ENCODE measurements at places on chromosomes 12 and 14.

- no peak for DNase-seq
Observed at GRCh38 chr12:7129287-7129871, 690 bp upstream of the RBP5 start.

DNA sequence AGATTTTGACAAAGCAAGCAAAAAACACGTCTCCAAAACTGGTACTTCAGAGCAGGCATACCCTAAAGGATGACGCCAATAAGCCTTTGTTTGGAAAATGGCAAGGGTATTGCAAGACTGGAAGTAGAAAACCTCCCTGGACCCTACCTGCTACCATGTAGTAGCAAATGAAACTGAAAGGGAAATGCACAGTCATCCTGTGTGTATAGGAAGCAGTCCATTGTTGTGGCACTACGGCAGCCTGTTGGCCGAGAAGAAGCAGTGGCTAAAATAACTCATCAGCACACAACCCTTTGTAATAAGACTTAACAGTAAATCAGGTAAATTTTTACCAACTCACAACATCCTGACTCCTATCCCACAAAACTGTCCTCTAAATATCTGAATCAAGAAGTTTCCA, 386.4 kb downstream of the RGS6 start:
- DNase-seq = no peak

DNA sequence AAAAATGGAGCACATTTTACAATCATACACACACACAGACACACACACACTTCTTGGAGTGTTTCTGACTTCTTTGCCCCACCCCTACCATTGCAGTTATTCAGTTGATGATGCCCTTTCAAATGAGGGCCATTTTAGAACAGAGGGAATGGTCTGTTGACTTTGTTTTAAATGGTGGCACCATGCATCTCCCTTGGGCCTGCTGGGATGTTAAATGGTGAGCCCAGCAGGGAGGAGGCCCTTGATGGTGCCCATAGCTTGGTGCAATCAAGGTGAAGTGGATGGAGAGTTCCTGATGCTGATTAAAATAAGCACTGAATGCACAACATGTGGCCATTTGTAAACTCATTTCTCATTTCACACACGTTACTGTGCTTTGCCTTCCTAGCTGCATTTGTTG, 13.3 kb downstream of the C12orf75 start:
- no peak for DNase-seq

DNA sequence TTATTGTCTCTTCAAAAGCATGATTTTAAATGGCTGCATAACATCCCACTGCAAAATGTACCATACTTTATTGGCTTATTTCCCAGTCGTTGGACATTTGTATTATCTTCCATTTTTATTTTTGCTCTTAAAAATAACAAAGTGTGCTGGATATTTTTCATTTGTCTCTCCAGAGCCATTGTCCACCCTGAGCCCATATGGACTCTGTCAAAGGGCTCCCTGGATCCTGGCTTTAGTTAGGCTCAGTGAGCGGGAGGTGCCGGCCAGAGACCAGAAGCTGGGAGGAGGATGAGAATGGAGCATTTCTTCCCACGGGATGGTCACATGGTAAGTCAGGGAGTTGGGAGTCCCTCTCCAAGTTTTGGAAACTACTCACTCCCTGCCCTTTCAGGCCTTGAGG, 296.9 kb downstream of the NUAK1 start:
- no peak for DNase-seq

DNA sequence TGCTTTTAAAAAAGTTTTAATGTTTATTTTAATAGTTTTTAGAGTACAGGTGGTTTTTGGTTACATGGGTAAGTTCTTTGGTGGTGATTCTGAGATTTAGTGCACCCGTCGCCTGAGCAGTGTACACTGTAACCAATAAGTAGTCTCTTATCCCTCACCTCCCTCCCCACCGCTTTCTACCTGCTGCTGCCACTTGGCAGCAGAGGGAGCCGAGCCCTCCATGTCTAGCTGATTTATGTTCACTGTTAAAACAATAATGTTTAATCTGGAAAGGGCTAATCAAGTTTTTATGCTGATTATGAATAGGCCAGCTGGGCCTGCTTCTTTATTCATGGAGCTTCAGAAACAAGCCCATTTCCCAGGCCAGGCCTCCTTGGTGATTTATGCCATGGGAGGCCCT, 73.1 kb downstream of the ADCK1 start:
- DNase-seq = no peak

DNA sequence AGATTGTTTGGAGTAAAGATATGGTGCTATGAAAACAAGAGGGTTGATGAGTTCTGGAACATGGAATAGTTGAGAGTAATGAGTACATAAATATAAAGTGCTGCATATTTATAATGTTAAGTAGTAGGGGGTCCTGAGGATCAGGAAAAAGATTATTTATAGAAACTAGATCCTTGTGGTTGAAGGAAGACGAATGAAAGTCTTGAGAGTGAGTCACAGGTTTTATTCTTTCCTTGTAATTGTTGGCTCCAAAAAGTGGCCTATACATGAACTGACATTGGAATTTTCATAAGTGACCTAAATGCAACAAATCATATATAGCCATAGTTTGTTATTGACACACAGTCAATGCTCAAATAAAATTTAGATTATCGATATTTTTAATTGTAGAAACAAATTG, 440.4 kb upstream of the PRICKLE1 start:
- no peak for DNase-seq

DNA sequence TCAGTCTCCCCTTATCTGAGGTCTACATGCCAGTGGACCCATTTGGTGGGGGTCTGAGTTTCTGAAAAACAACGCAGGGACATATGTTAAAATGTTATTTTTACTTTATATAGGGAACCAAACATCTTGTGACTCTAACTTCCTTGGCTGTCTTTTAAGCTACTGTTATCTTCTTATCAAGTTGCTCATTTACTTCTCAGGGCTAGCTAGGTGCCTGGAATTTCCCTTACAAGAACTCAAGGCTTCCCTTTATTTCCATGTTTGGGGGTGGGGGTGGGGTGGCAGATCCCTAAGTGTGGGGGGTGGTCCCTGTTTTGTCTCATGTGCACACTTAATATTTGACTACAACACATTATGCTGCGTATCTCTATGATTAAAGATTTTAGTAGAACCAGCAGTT, 31.6 kb downstream of the PPP1R36 start:
- DNase-seq = no peak

- no peak for DNase-seq
Observed at GRCh38 chr12:86435053-86435452, 178.9 kb upstream of the MGAT4C start.

DNA sequence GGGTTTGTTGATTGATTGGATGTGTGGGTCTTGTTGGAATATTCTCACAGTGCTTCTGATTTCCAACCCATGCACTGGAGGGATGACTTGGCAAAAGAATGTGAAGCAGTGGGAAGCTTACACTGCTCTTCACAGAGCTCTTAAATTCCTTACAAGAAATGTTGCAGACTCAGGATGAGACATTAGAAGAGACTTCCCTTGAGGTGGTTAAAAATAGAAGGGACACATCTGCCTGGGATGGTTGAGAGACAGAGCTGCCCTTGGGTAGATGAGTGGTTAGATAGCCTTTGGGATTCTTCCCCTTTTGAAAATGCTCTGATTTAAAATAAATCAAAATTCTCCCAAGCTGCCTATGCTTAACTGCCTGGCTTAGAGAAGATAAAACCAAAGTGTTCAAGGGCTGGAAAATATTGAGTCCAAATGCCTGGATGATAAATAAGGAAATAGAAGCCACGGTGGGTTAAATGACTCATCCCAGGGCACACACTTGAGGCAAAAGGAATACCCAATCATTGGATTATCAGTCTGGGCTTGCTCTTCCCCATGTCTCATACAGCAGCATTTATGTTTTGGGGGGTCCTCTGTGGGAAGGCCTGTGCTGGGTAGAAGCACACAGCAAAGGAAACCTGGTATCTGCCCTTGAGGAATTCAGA, 264.3 kb downstream of the AKAP6 start:
- DNase-seq = no peak

DNA sequence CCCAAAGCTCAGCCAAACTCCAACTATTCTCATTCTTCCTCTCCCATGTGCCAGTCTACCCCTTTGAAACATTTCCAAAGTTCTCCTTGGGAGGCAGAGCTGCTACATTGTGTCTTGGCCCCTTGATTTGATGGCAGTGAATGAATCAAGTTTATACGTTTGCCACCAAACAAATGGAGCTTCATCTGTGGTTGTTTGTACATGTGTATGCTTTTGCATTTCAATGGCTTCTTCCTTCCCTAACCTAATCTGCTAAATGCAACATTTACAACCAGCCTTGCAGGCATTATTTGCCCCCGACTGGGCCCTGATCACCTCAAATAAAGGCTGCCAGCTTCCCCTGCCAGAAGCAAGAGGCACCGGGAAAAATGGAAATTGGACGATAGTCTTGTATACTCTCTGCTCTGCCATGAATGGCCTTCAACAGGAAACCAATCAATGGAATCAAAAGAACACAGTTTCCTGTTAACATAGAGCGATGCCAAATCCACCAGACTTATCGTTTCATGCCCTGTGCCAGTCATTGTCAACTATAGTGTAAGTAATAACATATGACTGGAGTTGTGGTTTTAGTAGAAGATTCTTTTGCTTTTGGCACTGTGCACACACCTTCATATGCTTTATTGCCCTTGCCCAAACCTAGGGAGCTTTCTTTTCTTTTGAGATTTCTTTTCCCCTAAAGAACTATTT, 97.8 kb downstream of the TMEM30B start:
- DNase-seq = no peak

DNA sequence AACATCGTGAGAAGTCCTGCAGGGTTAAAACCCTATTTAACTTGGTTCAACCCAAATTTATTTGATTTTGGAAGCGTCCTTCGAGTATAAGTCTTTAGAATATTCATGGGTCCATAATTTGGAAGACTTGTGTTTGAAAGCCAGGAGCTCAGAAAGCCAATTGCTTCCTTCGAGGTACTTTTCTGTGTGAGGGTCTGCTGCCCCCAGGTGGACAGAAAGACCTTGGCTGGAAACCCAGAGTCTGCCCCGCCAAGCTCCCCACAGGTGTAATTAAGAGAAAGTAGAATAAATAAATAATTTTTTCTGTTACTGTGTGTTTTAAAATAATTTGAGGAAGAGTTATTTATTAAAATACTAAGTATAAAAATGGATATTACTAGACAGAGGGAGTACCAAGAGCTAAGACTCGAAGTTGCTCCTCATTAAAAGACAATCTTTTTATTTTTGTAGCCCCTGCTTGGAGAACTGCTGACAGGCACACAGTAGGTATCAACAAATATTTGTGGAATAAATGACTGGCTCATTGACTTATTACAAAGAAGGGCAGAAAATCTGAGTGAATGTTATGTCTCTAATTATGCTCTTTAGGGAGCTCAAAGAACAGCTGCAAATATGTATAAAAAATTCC, 105.8 kb downstream of the PAH start:
- no peak for DNase-seq

DNA sequence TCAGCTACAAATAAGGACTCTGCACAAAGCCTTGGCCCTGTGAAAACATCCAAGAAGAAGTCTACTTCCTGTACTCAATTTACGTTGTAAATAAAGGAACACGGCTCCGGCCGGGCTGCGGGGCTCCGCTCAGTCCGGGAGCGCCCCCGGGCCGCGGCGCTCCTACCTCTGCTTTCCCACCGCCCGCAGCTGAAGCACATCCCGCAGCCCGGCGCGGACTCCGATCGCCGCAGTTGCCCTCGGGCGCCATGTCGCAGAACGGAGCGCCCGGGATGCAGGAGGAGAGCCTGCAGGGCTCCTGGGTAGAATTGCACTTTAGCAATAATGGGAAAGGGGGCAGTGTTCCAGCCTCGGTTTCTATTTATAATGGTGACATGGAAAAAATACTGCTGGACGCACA, 502.3 kb upstream of the FOXG1 start:
- no peak for DNase-seq

GRCh38 chr12:124632519-124632984, 65.1 kb upstream of the NCOR2 start:
- DNase-seq = no peak

- no peak for DNase-seq
Observed at GRCh38 chr14:24078146-24078545, 6.8 kb downstream of the CPNE6 start.

DNA sequence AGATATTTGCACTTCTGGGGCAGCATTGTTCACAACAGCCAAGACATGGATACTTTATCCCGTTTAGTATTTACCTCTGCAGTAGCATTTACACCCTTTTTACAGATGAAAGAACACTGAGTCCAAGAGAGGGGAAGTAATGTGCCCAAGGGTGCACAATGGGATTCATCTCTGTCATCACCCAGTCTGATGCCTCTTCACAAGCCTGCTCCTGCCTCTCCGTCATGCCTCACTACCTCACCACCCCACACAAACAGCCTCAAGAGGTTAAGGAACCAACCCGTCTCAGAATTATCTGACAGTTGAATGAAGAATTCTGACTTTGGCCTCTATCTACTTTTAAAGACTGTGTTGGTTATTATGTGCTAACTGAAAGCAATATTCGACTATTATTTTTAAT, 368.4 kb downstream of the ATP23 start:
- no peak for DNase-seq

GRCh38 chr12:126668961-126669360, 1598.0 kb upstream of the TMEM132C start:
- DNase-seq = no peak

GRCh38 chr14:26526137-26526536, 71.7 kb downstream of the NOVA1 start:
- DNase-seq = no peak

GRCh38 chr12:52308806-52309425, 12.3 kb downstream of the KRT83 start:
- DNase-seq = no peak

- no peak for DNase-seq
Observed at GRCh38 chr14:101813171-101813759, 51.8 kb downstream of the PPP2R5C start.

GRCh38 chr14:104036212-104036611, 49.3 kb upstream of the ASPG start:
- DNase-seq = no peak

- no peak for DNase-seq
Observed at GRCh38 chr12:105427883-105428282, 97.4 kb downstream of the C12orf75 start.

- DNase-seq = no peak
Observed at GRCh38 chr14:77488558-77488957, 10.1 kb downstream of the ISM2 start.

Measured in naive thymus-derived CD8-positive, alpha-beta T cell (primary cell).